Stimulated activated CD4-positive, alpha-beta T cell treated with anti-CD3 and anti-CD28 coated beads, Interleukin-1b, Interleukin-23, amount 100 ng/mL, for 1 hour (primary cell): ENCODE measurements at places on chromosomes 5 and 9.

GRCh38 chr5:761854-762710, 22.4 kb downstream of the ZDHHC11B start:
- no peak for DNase-seq

DNA sequence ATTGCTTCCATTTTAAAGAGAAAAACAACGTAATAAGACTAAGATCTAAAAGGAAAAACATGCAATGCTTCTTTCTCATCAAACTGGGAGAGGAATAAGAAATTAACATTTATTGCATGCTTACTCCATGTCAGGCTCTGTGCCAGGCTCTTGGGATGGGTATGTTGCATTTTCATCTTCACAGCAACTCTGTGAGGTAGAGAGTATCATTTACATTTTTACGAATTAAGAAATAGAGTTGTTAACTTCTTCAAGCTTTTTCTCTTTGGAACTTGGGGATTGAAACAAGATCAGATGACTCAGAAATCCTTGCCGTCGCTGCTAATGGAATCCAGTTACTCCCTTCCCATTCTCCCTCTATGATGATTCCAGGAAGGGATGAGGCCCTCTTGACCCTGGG, 39.5 kb downstream of the PDE8B start:
- DNase-seq: no peak

GRCh38 chr5:150410524-150411244, 2.0 kb downstream of the CD74 start:
- DNase-seq: no peak

DNA sequence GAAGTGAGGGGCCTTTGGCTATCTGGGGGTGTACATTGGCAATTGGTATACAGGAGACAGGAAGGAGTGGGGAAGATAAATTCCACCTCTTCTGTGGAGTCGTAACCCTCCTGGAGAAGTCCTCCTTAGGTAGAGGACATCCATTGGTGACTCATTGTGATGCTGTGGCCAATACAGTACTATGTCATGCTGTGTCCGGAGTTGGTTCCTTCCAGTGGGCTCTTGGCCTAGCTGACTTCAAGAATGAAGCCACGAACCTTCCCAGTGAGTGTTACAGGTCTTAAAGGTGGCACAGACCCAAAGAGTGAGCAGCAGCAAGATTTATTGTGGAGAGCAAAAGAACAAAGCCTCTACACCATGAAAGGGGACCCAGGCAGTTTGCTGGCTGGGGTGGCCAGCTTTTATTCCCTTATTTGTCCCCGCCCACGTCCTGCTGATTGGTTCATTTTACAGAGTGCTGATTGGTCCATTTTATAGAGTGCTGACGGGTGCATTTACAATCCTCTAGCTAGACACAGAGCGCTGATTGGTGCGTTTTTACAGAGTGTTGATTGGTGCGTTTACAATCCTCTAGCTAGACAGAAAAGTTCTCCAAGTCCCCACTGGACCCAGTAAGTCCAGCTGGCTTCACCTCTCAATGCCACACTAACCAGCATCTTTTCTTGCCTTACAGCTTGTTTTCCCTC, 37.3 kb upstream of the FBP1 start:
- no peak for DNase-seq
